ENCODE measurements at places on chromosomes 16 and 17. TPM values are rescaled to one million over a fixed set of nuclear protein-coding genes. Genes with fewer than 3 reads are reported as not detected.
A peak's percentile ranks its signal among the peaks of the same experiment; 100 is the strongest.

KRT36 gene
- 0.04 TPM for polyA plus RNA-seq

LITAFD gene
- not detected for polyA plus RNA-seq

PHOSPHO1 gene
- 0.19 TPM for polyA plus RNA-seq

LGALS9B gene
- polyA plus RNA-seq: not detected

AURKB gene
- 67.8 TPM for polyA plus RNA-seq

ITGB4 gene
- 6.7 TPM for polyA plus RNA-seq

ANKFN1 gene
- 0.15 TPM for polyA plus RNA-seq

- DNase-seq: peak; percentile 96
- H3K4me3 ChIP-seq: peak overlapping the region; percentile 50
- H3K36me3 ChIP-seq: peaks cover 9% of the 10 kb centered on the region
- H3K4me1 ChIP-seq: peaks cover 3% of the 10 kb centered on the region
- H3K27me3 ChIP-seq: no peaks in the 10 kb centered on the region
Measured at GRCh38 chr16:2603165-2604015, 65.6 kb downstream of the PDPK1 start.

DNA sequence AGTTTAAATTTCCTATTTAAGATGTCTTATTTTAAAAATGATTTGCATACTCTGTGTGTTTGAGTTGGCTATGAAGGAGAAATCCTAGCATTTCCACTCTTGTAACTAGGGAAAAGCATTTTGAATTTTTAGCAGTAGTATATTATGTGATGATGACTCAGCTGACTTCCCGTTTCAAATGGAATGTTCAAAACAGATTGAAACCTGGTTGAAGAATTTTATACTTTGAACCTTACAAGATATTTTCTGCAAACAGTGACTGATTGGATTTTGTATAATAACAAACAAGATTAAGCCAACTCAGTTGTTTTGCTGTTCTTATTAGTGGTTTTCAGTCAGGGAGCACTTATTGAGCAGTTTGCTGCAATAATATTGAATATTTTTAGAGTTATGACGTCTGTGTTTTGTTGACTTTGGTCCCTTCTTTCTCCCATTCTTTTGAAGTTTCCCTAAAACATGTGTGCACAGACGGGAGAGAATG is 8.0 kb downstream of the TNRC6A start:
- DNase-seq: peak; percentile 83
- H3K27ac ChIP-seq: peak overlapping the region; percentile 63
- H3K27me3 ChIP-seq: no peaks in the 10 kb centered on the region
- H3K36me3 ChIP-seq: peaks cover 3% of the 10 kb centered on the region

DNA sequence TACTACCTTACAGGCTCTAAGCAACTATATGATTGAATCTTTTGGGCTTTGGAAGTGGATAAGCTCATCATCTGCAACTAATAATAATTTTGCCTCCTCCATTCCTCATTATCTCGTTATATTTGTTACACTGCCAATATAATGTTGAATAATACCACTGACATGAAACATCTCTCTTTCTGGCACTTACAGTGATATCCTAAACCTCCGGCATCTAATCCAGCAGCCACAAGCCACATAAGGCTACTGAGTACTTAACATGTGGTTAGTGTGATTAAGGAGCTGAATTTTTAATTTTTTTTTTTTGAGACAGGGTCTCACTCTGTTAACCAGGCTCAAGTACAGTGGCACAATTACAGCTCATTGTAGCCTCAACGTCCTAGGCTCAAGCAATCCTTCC is 9.6 kb downstream of the CDC42EP4 start:
- no peak for DNase-seq
- H3K27me3 ChIP-seq: no peaks in the 10 kb centered on the region
- H3K4me3 ChIP-seq: no peak overlapping the region
- H3K36me3 ChIP-seq: no peaks in the 10 kb centered on the region
- H3K27ac ChIP-seq: no peak overlapping the region

DNA sequence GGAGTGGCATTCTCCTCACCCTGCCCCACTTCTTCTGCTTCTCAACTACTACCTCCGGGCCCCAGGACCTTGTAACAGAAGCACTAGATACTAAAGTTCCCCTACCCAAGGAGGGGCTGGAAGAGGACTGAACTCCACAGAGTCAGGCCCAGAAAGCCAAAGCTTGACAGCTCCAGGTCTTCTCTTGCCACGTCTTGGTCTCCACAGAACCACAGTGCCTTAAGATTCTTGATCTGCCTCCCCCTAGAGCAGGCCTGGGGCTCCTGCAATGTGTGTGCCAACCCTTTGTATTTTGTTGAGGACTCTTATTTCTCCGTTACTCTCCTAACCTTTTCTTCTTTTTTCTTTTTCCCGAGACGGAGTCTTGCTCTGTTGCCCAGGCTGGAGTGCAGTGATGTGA is 4.0 kb downstream of the SLC16A13 start:
- no peak for DNase-seq
- no peaks in the 10 kb centered on the region for H3K36me3 ChIP-seq
- no peak overlapping the region for H3K27ac ChIP-seq
- no peaks in the 10 kb centered on the region for H3K27me3 ChIP-seq
- H3K4me1 ChIP-seq: peaks cover 38% of the 10 kb centered on the region

DNA sequence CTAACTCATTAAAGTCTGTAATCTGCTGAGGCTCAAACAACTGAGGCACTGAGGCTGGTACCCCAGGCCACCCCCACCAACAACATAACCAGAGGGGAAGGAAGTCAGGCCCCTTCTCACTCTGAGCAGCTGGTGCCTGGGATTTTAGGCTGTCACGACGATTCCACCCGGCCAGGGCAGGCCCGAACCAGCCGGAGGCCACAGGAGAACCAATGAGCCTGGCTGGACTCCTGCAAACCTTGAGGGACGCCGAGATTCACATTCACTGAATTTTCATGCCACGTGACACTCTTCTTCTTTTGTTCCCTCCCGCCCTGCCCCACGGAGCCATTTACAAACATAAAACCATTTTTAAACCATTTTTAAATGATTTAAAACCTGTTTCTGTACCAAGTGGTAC is 48.1 kb downstream of the RPH3AL start:
- H3K27ac ChIP-seq: no peak overlapping the region
- no peak for DNase-seq
- no peaks in the 10 kb centered on the region for H3K4me1 ChIP-seq
- no peaks in the 10 kb centered on the region for H3K27me3 ChIP-seq

GRCh38 chr16:8848939-8849391 is 19.8 kb downstream of the CARHSP1 start:
- H3K4me1 ChIP-seq: peaks cover 23% of the 10 kb centered on the region
- peak overlapping the region; percentile 24 for H3K27ac ChIP-seq
- H3K27me3 ChIP-seq: no peaks in the 10 kb centered on the region
- H3K36me3 ChIP-seq: peaks cover 5% of the 10 kb centered on the region

GRCh38 chr16:20310421-20311395 is 16.6 kb downstream of the GP2 start:
- H3K36me3 ChIP-seq: no peaks in the 10 kb centered on the region
- no peaks in the 10 kb centered on the region for H3K27me3 ChIP-seq
- H3K4me3 ChIP-seq: no peak overlapping the region
- no peak for DNase-seq

DNA sequence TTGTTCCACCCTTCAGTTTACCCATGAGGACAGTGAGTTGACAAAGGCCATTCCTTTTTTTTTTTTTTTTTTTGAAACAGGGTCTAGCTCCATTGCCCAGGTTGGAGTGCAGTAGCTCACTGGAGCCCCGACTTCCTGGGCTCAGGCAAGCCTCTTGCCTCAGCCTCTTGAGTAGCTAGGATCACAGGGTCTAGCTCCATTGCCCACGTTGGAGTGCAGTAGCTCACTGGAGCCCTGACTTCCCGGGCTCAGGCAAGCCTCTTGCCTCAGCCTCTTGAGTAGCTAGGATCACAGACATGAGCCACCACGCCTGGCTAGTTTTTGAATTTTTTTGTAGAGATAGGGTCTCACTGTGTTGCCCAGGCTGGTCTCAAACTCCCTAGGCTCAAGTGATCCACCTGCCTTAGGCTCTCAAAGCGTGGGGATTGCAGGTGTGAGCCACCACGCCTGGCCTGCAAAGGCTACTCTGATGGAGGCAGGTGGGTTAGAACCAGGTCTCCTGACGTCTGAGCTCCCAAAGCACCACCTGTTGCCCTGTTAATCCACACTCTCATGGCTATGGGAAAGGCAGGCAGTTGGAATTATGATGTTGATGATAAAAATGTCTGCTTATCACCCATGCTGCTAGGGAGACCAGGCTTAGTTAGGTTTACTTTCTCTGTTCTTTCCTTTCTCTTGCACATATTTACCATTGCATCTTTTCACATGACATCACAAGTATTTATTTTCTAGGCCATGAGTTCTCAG is 65.2 kb downstream of the KSR1 start:
- H3K4me1 ChIP-seq: peaks cover 2% of the 10 kb centered on the region
- no peak overlapping the region for H3K27ac ChIP-seq
- no peaks in the 10 kb centered on the region for H3K27me3 ChIP-seq
- no peaks in the 10 kb centered on the region for H3K36me3 ChIP-seq
- H3K4me3 ChIP-seq: no peak overlapping the region
- DNase-seq: no peak

- H3K27me3 ChIP-seq: no peaks in the 10 kb centered on the region
- H3K4me1 ChIP-seq: peaks cover 9% of the 10 kb centered on the region
- no peak overlapping the region for H3K27ac ChIP-seq
- no peak overlapping the region for H3K4me3 ChIP-seq
Measured at GRCh38 chr17:31015639-31016038, 44.8 kb downstream of the RNF135 start.

GRCh38 chr17:28412099-28412498 is 6.1 kb upstream of the SLC46A1 start:
- no peaks in the 10 kb centered on the region for H3K36me3 ChIP-seq
- no peaks in the 10 kb centered on the region for H3K4me1 ChIP-seq
- no peak overlapping the region for H3K4me3 ChIP-seq
- no peak overlapping the region for H3K27ac ChIP-seq
- H3K27me3 ChIP-seq: peaks cover 27% of the 10 kb centered on the region

GRCh38 chr17:9072696-9073339 is 51.5 kb downstream of the NTN1 start:
- no peaks in the 10 kb centered on the region for H3K4me1 ChIP-seq
- H3K4me3 ChIP-seq: no peak overlapping the region
- H3K27me3 ChIP-seq: no peaks in the 10 kb centered on the region
- DNase-seq: no peak
- H3K36me3 ChIP-seq: no peaks in the 10 kb centered on the region

GRCh38 chr17:74742153-74742515 is 5.1 kb downstream of the RAB37 start:
- peak; percentile 37 for DNase-seq
- H3K27ac ChIP-seq: no peak overlapping the region
- no peak overlapping the region for H3K4me3 ChIP-seq
- H3K27me3 ChIP-seq: peaks cover 26% of the 10 kb centered on the region
- peaks cover 8% of the 10 kb centered on the region for H3K4me1 ChIP-seq

GRCh38 chr17:63850401-63850800 is 7.9 kb upstream of the SMARCD2 start:
- peaks cover 1% of the 10 kb centered on the region for H3K27me3 ChIP-seq
- no peak overlapping the region for H3K27ac ChIP-seq
- no peak overlapping the region for H3K4me3 ChIP-seq
- DNase-seq: no peak

GRCh38 chr17:74147056-74147835 is 56.2 kb upstream of the RPL38 start:
- no peak for DNase-seq
- no peak overlapping the region for H3K27ac ChIP-seq
- no peaks in the 10 kb centered on the region for H3K4me1 ChIP-seq
- no peaks in the 10 kb centered on the region for H3K36me3 ChIP-seq
- no peak overlapping the region for H3K4me3 ChIP-seq
- H3K27me3 ChIP-seq: no peaks in the 10 kb centered on the region

GRCh38 chr17:80569924-80570323 is 25.3 kb downstream of the RPTOR start:
- DNase-seq: no peak
- H3K4me1 ChIP-seq: no peaks in the 10 kb centered on the region
- H3K4me3 ChIP-seq: no peak overlapping the region
- H3K36me3 ChIP-seq: no peaks in the 10 kb centered on the region

DNA sequence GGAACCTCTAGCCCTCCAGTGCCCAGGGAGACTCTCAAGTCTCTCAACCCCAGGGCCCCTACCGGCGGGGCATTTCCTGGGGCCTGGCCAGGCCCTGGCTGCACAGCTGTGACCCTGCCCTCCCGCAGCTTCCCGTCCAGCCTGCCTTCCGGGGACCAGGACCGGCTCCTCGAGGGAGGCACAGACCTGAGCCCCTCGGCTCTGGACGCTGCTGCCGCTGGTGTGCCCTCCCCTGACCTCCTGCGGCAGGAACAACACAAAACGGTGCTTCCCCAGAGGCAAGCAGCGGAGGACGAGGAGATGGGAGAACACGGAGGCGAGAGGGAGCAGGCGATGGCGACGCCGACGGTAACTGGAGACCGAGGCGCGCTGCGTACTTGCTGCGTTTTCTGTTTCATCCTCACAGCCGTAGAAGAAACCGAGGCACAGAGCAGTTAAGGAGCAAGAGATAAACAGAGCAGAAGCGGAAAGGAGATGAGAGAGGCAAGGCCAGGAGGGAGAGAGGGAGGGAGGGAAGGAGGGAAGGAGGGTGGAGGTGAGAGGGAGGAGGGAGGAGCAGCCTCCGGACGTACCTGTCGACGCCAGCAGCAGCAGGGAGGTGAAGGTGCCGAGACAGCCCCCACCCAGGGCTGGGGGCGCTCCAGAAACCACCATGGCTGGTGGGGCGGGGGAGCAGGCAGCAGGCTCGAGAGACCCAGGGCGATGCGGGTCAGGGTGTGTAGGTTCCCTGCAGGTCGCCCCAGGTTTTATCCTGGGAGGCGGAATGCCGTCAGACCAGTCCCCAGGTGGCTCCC is at the start of gene PRSS22:
PRSS22 (minus strand) TSS at position 720 of the 794 bp plus-strand sequence; CDS start at position 654, 66 bp downstream.
- H3K27me3 ChIP-seq: peaks cover 2% of the 10 kb centered on the region
- H3K4me3 ChIP-seq: no peak within 1 kb of the TSS
- no peak for DNase-seq
- H3K36me3 ChIP-seq: no peaks in the 10 kb centered on the region
- no peak within 1 kb of the TSS for H3K27ac ChIP-seq

DNA sequence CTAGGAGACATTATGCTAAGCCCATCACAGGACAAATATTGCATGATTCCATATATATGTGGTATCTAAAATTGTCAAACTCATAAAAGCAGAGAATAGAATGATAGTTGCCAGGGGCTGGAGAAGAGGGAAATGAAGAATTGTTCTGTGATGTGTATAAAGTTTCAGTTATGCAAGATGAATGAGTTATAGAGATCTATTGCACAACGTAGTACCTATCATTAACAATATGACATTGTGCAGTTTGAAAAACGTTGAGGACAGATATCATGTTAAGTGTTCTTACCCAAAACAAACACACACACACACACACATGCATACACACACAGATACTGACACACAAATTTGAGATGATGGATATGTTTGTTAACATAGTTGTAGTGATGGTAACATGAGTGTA is 871.6 kb upstream of the GOT2 start:
- no peaks in the 10 kb centered on the region for H3K27me3 ChIP-seq
- DNase-seq: no peak
- H3K36me3 ChIP-seq: no peaks in the 10 kb centered on the region
- H3K4me3 ChIP-seq: no peak overlapping the region
- H3K4me1 ChIP-seq: no peaks in the 10 kb centered on the region
- no peak overlapping the region for H3K27ac ChIP-seq

All from endothelial cell of umbilical vein (primary cell).